ENCODE measurements at places on chromosomes 13 and 19.
A peak's percentile ranks its signal among the peaks of the same experiment; 100 is the strongest.

- peak; percentile 6 for DNase-seq
These were observed 10.0 kb downstream of the ZNF383 start for GRCh38 chr19:37227996-37228395.

GRCh38 chr13:109569958-109570711 is 216.2 kb downstream of the IRS2 start:
- DNase-seq, result peak; percentile 13

DNA sequence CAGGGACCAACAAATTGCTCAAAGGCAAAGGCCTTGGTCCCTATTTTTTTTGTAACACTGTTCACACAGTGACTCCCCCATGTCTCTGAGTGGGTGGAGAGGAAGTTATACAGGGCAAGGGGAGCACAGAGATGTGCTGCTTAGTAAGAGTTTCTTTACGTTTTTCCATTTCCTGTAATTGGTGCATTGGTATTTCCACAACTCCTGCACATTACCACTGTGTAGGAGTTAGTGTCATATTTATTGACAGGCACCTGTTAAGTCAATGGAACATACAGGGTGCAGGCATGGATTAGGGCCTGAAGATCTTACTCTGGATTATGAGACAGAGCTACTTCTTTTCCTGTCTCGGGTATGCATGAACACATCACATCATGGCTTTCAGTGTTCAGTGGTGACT is 45.2 kb downstream of the SOX21 start:
- DNase-seq, result no peak

GRCh38 chr13:85694992-85695391 is 104.2 kb downstream of the SLITRK6 start:
- no peak for DNase-seq

DNA sequence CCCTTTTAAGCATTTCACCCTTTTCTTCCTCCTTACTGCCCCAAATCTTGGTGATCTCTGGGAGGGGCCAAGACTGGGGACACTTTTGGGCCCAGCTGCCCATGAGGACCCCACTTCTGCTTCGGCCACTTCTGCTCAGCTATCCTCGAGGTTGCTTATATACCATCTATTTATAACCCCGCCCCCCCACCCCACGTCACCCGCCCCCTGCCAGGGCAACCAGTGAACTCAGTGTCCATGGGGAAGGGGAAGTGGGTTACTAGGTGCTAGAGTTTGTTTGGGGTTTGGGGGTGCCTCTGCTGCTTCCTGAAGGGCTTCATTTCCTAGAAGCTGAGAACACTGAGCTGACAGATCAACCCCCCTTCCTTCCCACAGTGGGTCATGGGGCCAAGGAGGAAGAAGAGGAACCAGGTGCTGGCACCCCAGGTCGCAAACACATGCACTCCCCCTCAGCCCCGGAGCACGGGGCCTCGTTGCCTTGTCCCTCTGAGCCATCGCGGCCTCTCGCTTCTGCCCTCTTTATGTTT is 6.1 kb upstream of the ADGRE5 start:
- DNase-seq, result peak; percentile 70

DNA sequence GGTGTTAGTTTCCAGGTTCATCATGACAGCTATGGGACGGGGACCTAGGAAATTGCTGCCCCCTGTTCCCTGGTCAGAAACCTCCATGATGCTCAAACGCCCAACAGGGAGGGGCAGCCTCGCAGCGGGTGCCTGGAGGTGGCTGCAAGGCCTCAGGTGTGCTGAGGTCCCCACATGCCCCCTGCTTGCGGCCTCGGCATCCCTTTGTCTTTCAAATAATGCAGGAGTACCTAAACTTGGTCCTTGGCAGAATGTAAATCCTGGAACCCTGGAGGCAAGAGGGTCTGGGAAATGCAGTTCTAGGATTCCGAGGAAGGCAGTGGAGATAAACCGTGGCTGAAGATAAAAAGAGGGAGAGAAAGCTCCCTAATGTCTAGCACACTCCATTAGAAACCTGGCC is 52.4 kb downstream of the SKA3 start:
- no peak for DNase-seq

- no peak for DNase-seq
These were observed 19.9 kb downstream of the NWD1 start for GRCh38 chr19:16739546-16739945.

DNA sequence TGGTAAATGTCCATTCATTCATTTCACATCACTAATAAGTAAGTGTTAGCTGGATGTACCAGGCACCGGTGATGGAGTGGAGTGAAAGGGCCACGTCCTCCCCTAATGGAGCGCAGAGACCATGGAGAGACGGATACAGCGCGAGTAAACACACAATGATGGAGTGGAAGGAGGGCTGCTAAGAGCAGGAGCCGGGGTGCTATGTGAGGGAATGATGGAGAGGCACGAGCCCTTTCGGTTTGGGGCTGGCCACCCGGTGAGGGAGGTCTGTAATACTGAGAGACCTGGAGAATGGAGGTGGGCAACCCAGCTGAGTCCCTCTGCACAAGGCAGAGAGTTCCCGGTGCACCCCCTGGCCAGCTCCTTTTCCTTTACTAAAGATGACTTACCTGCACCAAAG is 53.7 kb downstream of the PEPD start:
- DNase-seq, result no peak

DNA sequence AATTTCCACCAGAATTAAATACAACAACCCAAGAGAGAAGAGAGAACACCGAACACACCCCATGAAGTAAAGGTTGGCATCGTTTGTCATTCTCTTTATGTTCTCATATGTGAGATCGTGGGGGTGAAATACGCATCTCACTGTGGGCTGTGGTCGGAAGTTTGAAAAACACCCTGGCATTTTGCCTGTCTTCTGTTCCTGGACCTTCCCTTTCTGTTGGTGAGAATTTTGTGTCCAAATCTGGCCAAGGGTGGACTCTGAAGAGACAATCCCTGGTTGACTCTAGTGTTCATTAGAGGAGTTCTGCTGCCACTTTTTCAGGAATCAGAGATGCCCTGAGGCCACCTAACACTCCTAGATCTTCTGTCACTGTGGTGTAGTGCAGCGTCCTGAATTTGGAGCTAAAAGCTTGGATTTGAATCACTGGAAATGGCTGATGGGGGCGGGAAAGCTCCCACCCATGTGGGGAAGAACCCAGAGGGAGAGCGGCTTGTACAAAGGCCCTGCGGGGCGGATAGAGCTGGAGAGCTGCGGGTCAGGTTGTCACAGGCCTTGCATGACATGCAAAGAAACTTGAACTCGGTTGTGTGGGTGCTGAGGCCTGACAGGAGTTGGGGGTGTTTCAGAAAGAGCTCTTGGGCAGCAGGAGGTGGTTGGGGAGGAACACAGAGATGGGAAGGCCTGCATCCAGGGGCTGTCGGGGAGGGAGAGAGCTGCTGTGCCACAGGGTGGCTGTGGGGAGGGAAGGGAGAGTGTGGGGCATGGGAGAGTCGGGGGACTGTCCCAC is 11.1 kb upstream of the SPATA13 start:
- no peak for DNase-seq

- no peak for DNase-seq
These were observed 33.4 kb downstream of the FAAP24 start for GRCh38 chr19:33005440-33005839.

GRCh38 chr13:25180775-25181537 is 8.9 kb upstream of the AMER2 start:
- no peak for DNase-seq

- DNase-seq, result no peak
These were observed 618.7 kb downstream of the DIAPH3 start for GRCh38 chr13:59545007-59545406.

DNA sequence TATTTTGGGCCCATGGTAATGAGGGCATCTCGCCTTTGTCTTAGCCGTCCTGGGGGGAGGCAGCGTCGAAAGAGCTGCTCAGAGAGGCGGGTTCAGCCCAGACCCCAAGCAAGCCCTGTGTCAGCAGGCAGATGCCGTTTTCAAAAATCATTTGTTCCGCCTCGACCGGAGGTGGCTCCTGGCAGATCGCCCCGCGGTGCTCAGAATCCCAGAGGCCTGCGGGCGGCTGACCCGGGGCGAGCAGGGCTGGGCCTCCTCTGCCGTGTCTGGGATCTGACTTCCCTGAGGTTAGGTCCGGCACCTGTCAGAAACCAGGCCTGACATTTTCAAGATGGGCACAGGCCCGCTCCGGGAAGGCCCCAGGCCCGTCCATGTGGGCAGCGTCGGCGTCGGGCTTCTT is 36.1 kb downstream of the CRTC1 start:
- DNase-seq, result no peak

GRCh38 chr13:28575200-28575599 is 80.3 kb upstream of the FLT1 start:
- DNase-seq, result no peak

DNA sequence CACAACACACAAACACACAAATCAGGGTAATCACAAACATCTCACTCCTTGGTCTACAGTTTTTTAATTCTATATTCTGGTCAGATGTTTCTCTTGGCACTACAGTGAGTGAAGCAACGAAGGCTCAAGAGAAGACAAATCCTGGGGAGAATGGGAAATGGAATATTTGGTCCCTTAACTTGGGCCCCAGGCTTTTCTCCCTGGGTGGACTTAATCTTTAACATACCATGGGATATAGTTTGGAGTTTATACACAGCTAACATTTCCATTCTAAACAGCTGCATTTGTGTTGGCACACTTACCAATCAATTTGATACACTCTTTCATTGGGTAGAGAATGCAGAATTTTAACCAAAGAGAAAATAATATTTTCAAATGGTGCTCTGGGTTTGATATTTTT is 1132.6 kb upstream of the SLC10A2 start:
- no peak for DNase-seq

DNA sequence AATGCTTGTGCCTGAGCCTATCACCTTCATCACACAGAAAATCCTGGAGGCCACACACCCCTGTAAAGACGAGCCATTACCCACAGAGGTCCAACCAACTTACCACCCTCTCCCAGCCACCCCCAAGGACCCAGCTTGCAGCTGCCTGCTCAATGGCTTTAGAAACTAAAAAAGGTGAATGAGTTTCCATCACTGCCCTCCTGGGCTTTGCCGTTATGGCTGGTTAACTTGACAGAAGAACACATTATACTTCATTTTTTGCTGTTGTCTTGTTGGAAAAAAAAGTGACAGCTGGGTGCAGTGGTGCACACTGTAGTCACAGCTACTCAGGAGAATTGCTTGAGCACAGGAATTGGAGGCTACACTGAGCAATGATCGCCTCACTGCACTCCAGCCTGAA is 17.4 kb upstream of the FEM1A start:
- no peak for DNase-seq

DNA sequence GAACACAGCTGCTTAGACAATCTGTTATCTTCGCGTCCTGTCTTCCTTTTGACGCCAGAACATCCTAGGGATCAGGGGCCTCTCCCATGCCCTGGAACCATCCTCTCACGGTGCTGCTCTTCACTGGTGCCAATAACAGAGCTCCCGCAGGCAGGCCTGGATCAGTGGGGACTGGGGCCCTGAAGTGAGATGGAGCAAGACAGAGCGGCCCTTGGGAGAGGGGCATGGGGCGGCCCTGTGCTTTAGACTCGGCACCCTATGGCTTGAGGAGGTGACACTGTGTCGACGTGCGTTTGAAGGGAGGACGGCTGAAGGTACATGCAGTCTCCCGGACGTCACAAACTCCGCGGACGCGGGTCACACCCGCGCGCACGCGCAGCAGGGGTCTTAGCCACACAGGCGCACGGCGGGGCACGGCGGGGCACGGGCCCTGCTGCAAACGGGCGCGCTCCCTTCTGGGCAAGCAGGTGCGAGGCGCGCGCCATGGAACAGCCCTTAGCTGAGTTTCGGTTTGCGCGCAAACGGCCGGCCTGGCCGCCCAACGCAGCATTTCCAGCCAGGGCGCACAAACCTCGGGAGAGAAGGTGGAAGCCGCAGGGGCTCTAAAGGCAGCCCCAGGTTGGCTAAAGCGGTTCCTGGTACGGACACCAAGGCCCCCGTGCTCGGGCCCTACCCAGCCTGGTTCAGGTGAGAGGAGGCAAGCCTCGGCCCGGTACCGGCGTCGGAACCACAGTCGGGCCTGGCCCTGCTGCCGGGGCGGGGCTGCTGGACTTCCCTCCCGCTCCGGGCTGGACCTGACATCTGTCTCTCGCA is 16.5 kb upstream of the RNF17 start:
- DNase-seq, result no peak

- DNase-seq, result no peak
These were observed 38.2 kb downstream of the TNFSF11 start for GRCh38 chr13:42612021-42612765.

- peak; percentile 9 for DNase-seq
These were observed 514 bp downstream of the PRKACA start for GRCh38 chr19:14116918-14117578.

- DNase-seq, result no peak
These were observed 737.7 kb downstream of the PCDH9 start for GRCh38 chr13:66492479-66492878.

DNA sequence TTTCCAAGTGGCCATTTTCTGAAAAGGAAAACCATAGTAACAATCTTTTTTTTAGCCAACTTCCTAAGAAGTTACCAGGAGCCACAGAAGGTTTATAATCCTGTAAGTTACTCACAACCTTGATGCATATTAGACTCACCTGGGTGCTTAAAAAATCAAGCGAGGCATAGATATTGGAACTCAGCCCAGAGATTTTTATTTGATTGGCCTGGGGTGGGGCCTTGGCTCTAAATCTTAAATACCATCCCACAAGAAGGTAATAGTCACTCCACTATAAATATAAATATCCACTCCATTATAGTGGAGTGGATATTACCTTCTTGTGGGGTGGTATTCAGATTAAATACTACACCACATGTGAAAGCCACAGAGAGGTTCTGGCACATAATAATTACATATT is 429.6 kb downstream of the RFC3 start:
- DNase-seq, result no peak

GRCh38 chr19:53977429-53977990 is 13.9 kb upstream of the CACNG6 start:
- peak; percentile 51 for DNase-seq

- DNase-seq, result no peak
These were observed 21.4 kb downstream of the DNAJC15 start for GRCh38 chr13:43044720-43045301.

GRCh38 chr13:99354371-99354951 is 47.3 kb upstream of the GPR183 start:
- DNase-seq, result no peak

DNA sequence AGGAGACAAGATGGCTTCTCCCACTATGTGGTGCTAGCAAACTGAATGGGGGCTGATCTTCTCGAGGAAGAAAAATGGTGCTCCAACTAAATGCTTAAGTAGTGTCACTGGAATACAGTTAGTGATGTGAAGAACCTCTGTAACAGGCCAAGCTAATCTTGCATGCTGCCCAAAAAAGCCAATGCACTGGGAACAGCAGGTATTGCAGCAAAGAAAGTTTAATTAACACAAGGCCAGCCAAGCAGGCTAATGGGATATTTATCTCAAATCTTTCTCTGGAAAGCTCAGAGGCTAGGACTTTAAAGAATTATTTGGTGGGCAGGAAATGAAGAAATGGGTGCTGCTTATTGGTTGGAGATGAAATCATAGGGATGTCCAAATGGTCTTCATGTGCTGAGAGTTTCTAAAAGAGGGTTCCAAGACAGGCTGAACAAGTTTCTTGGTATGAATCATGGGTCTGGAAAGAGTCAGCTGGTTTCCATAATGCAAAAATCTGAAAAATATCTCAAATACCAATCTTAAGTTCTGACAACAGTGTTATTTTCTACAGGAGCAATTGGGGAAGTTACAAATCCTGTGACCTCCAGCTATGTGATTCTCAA is 1550.5 kb downstream of the SLITRK5 start:
- no peak for DNase-seq
